ENCODE measurements at places on chromosomes 1 and 21.
A peak's percentile ranks its signal among the peaks of the same experiment; 100 is the strongest.

GRCh38 chr1:228900099-228900885 is 165.0 kb downstream of the RHOU start:
- no peak for DNase-seq

DNA sequence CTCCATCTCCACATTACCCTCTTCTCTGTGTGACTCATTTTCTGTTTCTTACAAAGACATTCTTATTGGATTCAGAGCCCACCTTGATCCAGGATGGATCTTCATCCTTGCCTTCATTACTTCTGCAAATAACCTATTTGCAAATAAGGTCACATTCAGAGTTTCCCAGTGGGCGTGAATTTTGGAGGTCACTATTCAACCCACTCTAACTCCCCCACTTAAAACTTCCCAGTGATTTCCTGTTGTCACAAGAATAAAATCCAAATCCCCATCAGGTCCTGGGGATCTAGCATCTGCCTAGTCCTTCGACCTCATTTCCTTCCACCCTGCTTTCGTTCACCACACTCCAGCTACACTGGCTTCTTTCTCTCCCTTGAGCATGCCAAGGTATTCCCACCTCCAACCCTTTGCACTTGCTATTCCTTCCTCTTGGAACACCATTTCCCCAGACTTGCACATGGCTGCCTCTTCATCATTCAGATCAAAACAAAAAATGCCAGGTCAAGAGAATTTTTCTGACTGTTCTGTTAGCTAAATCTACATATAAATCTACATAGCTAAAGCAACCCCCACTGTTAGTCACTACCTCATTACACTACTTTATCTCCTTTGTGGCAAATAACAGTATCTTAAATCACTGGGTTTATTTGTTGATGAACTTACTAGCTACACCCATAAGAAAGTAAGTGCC is 187.2 kb downstream of the TOMM20 start:
- DNase-seq, result no peak

- no peak for DNase-seq
Measured at GRCh38 chr1:59186656-59187055, 110.2 kb upstream of the FGGY start.

GRCh38 chr21:14677013-14677412 is 130.9 kb upstream of the SAMSN1 start:
- no peak for DNase-seq

GRCh38 chr1:219088778-219089557 is 84.7 kb upstream of the LYPLAL1 start:
- DNase-seq, result no peak

GRCh38 chr1:165134431-165134830 is 222.1 kb downstream of the LMX1A start:
- DNase-seq, result no peak

- no peak for DNase-seq
Measured at GRCh38 chr1:172041742-172042141, 200.4 kb downstream of the DNM3 start.

DNA sequence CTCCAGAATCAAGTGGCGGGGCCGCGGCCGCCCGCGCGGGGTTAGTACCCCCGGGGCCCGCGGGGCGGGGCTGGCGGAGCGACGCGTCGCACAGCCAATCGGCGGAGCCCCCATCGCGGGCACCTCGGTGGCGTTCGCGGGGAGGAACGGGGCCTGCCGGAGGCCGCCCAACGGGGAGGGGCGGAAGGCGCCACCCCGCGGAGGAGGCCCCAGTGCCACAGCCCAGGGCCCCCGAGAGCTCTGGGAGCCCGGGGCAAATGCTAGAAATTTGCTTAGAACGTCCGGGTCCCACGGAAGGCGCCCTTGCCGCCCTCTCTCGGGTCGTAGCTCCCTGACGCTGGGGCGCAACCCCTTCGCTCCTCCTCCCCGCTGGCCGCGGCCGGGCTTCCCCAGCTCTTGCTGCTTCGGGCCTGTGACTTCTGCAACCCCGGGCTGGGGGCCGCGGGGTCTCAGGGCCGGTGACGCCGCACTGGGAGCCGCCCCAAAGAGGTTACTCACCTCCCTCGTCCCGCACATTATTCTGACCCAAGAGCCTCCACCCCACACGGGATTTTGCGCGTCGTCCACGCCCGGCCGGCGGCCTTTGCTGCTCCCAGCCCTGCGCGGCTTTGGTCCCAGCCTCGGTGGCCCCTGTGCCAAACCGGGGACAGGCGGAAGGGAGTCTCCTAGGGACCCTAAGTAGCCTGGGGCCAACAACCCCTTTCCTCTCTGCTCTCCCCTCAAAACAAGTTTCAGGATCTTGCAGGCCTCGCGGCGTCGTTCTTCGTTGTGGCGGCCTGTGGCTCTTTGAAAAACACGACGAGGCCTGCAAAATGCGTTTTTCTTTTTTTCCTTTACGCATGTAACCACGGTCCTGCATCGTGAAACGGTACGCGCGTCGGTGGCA is at the start of gene RUNX3:
Gene RUNX3 (minus strand): TSS at position 17 of the 886 bp plus-strand sequence. CDS start 408 bp downstream, outside the sequence.
- peak; percentile 76 for DNase-seq

DNA sequence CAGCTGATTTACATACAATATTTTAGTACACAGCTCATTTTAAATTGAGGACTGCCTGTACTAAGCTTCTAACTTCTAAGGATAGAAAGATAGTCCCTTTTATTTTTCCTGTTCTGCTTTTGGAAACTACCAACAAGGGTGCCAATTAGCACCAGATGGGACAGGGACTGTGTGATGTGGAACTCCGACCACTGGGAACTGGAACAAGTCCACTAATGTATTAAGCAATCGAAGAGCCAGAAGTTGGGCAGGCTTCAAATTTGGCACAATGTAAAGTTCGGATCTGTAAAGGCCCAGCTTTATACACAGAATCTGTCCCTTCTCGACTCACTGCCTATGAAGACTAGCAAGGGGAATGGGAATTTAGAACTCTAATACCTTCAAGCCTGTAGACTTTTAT is 149.3 kb downstream of the ZC3H11B start:
- no peak for DNase-seq

GRCh38 chr1:89896105-89896942 is 75.5 kb downstream of the LRRC8D start:
- DNase-seq, result no peak

DNA sequence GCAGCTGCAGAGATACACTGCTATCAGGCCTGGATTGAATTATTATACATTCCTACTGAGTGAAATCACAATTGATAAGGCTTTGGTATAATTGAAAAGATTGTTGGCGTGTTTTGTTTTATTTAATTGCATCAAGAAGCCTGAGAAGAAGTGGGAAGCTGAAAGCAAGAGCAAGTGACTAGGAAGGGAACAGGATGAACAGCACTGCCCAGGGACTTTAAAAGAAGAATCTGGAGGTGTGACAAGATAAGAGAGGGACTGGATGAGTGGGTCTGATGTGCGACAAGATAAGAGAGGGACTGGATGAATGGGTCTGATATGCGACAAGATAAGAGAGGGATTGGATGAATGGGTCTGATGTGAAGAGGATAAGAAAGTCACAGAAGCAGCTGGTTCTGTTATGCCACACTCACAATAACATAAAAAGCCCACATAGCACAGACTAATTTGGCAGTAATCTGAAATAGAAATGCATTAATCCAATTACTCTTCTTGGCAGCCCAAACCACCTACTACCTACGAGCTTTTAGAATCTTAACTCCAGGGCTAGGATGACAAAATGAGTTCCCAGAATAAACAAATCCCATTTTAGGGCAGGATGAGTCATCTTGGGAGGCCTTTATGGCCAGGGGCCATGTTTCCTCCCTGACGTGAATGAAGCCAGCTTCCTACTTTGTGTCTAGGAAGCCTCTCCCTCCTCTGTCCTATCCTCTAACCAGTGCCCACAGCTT is 129.7 kb downstream of the DUSP10 start:
- no peak for DNase-seq
